ENCODE measurements at places on chromosomes 2 and 18.

- DNase-seq, result no peak
Observed at GRCh38 chr2:63081404-63081803, 30.8 kb downstream of the OTX1 start.

DNA sequence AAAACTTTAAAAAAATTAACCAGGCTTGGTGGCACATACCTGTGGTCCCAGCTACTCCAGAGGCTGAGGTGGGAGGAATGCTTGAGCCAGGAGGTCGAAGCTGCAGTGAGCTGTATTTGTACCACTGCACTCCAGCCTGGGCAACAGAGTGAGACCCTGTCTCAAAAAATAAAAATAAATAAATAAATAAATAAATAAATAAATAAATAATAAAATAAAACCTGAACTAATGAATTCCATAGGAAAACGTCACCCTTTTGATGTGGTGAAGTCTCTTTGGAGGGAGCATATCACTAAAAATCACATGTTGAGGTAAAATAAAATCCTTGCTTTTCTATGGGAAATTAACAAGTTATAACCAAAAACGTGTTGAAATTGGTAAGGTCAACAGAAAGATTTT is 29.6 kb upstream of the ITGAV start:
- no peak for DNase-seq

GRCh38 chr2:42051543-42052235 is 3.9 kb downstream of the PKDCC start:
- no peak for DNase-seq

- no peak for DNase-seq
Observed at GRCh38 chr2:7264791-7265190, 347.6 kb downstream of the RNF144A start.

GRCh38 chr18:10040287-10041011 is 126.6 kb downstream of the VAPA start:
- no peak for DNase-seq

- DNase-seq, result no peak
Observed at GRCh38 chr2:84041506-84041905, 417.6 kb downstream of the SUCLG1 start.

- peak; percentile 80 for DNase-seq
Observed at GRCh38 chr2:187499941-187500532, 52.0 kb upstream of the CALCRL start.

DNA sequence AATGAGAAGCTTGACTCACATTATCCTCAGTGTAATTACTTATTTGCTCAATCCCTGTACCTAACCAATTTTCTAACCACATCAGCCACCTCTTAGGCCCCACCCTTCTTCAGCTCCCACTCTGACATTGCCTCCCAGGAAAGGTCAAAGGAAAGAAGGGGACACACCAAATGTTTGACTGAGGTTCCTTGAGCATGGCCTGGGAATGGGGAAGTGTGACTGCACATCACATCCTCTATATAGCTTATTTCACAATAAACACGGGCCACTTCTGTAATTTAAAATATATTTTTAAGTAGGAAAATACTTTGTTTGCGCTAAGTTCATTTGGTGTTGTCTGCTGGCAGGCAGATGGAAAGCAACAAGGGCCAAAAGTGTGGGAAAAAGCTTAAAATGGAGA is 3.0 kb upstream of the FIGLA start:
- DNase-seq, result no peak

GRCh38 chr18:74597034-74597661 is 522 bp upstream of the ZNF407 start:
- DNase-seq, result peak; percentile 88

DNA sequence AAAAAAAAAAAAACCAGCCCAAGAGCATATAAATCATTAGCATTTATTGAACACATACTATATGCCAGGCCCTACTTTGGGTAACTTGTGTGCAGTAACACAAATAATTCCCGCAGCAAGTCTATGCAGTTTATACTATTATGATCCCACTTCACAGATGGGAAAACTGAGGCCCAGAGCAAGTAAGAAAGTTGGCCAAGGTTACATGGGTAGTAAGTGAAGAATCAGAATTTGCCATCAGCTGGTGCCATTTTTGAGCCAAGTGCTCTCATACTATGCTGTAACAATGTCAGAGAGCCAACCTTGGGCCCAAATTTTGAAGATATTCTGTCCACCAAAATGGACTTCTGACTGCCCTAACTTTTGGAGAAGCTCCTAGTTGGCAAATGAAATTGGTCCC is 13.5 kb upstream of the PSD4 start:
- DNase-seq, result no peak

DNA sequence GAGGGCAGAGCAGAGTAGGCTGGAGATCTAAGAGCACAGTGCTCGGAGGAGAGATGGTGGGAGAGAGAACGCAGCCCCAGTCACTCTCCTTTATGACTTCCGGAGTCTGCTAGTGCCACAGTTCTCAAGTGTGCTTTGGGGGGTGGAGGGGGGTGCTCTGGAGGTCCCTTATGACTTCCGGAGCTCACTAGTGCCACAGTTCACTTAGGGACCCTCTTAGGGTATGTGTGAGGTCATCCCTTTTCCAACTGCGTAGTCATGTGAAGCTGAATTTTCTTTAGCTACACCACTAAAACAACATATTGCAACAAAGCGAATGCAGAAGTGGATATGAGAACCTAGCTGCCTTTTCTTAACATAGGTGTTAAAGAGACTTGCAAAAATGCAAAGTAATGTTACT is 153.7 kb upstream of the KCTD1 start:
- DNase-seq, result no peak

DNA sequence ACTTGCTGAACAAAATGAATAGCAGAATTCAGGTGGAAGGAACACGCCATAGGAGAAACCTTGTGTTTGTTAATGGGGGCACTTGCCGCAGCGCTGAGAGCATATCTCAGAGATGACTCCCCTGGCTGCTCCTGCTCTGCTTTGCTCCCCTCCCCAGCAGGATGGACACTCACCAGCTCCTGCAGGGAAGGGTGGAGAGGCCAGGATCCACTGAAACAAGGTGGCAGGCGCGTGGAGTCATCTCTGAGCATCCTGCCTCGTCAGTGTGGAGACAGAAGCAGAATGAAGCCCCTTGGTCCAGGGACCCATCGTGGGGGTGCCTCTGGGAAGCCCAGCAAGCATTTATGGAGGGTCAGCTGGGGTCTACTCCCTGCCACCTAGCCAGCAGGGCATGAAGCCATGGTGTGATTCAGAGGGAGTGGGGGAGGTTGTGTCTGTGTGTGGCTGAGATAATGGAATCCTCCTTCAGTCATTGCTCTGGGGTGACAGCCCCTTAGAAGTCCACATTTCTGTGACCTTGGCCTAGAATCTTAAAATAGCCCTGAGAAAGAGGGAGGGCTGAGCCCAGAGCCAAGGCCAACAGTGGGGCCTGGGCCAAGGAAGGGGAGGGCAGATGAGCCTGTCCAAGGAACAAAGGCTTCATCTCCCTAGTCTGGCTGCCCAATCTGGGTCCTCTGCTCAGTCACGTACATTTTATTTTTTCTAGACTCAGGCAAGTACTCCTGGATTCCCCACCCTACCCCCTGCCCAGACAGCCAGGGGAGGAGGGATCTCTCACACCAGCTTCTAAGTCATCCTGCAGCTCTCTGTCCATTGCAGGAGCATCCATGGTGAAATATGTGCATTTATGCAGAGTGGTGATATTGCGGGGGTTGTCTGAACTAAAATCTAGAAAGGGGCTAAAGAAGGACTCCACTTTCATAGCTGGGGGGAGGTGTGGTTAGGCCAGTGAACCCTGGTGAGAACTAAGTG is 215.4 kb downstream of the ZBTB7C start:
- DNase-seq, result peak; percentile 26

DNA sequence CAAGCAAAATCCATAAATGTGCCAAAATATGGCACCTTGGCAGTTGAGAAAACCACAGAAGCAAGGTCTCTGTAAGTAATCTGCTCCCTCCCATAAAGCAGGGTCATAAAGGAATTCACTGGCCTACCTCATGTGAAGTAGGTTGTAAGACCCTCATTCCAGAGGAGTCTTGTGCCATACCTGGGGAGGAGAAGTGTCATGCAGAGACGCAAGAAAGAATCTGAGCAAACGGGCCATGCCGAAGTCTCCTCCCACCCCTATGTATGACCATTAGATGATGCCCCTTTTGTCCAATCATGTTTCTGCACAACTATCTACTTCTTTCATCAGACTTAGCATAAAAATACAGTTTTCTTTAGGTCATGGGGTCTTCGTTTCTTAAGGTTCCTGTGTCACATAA is 14.6 kb downstream of the NMUR1 start:
- DNase-seq, result no peak

DNA sequence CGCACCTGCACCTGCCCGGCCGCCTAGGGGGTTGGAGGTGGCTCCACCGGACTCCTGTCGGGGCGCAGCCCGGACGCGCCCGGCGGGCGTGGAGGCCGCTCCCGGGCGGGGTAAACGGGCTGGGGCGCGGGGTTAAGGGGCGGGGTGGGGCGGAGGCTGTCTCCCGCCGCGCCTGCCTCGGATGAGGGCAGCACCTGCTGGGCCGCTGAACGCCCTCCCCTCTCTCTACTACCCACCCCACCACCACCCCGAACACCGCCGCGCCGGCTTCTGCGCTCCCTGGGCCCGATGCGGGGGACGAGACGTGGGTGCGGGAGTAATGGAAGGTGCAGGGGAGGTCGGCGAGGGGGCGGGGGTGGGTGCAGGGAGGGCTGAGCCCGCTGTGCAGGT is 224.8 kb upstream of the ID2 start:
- no peak for DNase-seq

DNA sequence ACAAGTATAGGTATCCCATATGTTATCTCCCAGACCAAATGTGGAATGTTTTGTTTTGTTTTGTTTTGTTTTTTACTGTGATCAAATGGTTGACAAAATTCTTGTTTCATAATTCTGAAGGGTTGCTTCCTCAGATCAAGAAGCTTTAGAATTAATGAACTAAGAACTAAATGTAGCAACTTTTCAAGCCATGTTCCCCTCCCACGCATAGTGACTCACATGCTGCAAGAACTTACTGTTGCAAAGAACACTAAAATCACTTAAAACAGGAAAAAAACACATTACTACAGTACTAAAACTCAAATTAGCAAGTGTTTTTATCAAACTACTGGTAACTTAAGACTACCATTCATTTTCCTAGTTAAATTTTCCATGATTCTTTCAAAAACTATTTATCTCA is 30.6 kb downstream of the HNRNPLL start:
- DNase-seq, result peak; percentile 92

- no peak for DNase-seq
Observed at GRCh38 chr2:8566774-8567468, 114.9 kb upstream of the ID2 start.

DNA sequence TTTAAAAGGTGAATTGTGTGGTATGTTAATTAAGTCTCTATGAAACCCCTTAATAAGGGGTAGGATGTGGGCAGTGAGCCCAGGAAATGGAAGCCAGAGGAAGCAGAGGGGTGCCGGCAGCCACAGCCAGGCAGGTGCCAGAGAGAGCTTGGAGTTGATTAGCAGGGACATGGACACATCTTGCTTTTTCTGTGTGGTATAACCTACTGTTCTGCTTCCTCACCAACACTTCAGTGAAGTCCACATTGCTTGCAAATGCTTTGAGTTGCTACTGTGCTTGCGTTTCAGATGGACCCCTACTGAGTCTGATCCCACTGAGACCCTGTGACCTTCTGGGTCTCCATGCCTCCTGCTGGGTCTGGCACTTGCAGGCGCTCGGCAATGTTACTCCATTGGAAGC is 30.3 kb upstream of the ARHGEF4 start:
- no peak for DNase-seq

- DNase-seq, result no peak
Observed at GRCh38 chr2:61566566-61566965, 28.4 kb upstream of the XPO1 start.

DNA sequence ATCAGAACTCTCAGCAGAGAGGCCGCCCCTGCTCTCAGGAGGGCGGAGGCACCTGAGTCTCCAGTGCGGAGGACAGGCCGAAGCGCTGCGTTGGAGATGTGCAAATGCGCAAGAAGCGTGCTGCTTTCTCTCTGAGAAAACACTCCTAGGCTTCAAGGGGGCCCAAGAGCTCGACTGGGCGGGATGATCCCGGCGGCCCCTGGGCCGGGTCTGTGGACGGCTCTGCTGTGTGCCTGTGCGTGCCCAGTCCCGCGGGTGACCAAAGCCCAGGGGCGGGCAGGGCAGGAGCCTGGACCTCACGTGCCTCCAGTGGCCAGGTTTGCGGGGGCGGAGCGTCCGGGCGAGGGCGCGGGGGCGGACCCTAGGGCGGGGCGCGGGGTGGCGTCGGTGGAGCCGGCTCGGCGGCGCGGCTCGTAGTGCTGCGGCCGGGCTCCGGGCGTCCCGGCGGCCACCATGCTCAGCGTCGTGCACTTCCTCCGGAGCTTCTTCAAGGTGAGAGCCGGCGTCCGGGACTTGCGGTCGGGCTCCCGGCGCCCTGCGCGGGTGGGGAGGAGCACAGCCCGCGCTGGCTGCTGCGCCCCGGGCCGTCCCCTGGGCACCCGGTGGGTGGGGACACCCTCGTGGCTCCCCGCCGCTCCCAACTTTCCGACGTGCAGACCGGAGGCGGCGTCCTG is at the start of gene ARHGEF4:
ARHGEF4 (plus strand) TSS at position 414 of the 674 bp plus-strand sequence; CDS start at position 454, 40 bp downstream.
- DNase-seq, result peak; percentile 14

- DNase-seq, result no peak
Observed at GRCh38 chr2:117058366-117058765, 756.1 kb upstream of the DDX18 start.

GRCh38 chr2:238227587-238228032 is 12.2 kb downstream of the HES6 start:
- no peak for DNase-seq

GRCh38 chr2:8743261-8743660 is 61.4 kb downstream of the ID2 start:
- peak; percentile 26 for DNase-seq

GRCh38 chr2:119476301-119477112 is 44.9 kb downstream of the TMEM37 start:
- DNase-seq, result peak; percentile 71

- DNase-seq, result no peak
Observed at GRCh38 chr18:51425889-51426288, 228.4 kb upstream of the MEX3C start.

GRCh38 chr2:145186303-145186702 is 666.4 kb upstream of the ZEB2 start:
- DNase-seq, result peak; percentile 40

- DNase-seq, result no peak
Observed at GRCh38 chr2:50885948-50886347, 146.0 kb downstream of the NRXN1 start.

- no peak for DNase-seq
Observed at GRCh38 chr2:236344446-236344845, 80.2 kb upstream of the ASB18 start.

DNA sequence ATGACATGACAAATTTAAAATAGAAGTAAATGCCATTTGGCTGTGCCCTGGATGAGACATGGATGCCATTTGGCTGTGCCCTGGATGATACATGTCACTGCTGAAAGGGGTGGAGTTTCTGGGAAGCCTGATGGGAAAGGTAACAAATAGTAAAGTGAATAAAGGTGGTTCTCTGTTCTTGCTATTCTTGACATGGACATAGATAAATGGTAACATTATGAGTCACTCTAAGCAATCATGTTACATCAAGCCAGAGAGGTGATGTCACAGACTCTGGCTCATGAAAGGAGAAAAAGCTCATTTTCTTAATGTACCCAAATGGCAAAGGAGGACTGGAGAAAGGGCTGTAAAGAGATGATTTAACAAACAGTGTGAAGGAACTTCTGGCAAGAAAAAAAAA is 86.4 kb downstream of the EML6 start:
- DNase-seq, result peak; percentile 79

GRCh38 chr2:8462899-8463648 is 218.8 kb upstream of the ID2 start:
- DNase-seq, result no peak

GRCh38 chr2:124333784-124334183 is 308.7 kb downstream of the CNTNAP5 start:
- DNase-seq, result no peak

- DNase-seq, result peak; percentile 68
Observed at GRCh38 chr2:216339456-216340279, 32.6 kb downstream of the MARCHF4 start.

- no peak for DNase-seq
Observed at GRCh38 chr2:23390152-23390551, 5.2 kb downstream of the KLHL29 start.

Data from GM23248 (cell line).